Globus pallidus (tissue), 1 donor: ENCODE measurements at places on chromosomes 7 and 10.

DNA sequence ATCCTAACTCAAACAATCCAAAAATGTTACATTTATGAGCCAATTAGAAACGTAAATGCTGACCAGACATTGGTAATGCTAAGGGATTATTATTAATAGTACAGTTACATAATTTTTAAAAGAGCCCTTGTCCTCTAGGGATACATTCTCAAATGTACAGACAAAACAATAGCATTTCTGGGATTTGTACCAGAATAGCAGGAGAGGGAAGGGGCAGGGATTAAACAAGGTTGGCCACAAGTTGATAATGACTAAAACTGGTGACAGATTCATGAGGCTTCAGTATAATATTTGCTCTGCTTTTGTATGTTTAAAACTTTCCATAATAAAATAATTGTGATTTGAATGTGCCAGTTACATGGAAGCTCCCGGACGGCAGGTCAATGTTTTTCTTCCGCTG lies 27.0 kb downstream of the HSPA12A start:
- no peak for DNase-seq

GRCh38 chr7:123343611-123344010 lies 143.8 kb upstream of the SLC13A1 start:
- DNase-seq: no peak

- no peak for DNase-seq
These were observed 67.4 kb downstream of the ERCC6 start for GRCh38 chr10:49471532-49471931.

DNA sequence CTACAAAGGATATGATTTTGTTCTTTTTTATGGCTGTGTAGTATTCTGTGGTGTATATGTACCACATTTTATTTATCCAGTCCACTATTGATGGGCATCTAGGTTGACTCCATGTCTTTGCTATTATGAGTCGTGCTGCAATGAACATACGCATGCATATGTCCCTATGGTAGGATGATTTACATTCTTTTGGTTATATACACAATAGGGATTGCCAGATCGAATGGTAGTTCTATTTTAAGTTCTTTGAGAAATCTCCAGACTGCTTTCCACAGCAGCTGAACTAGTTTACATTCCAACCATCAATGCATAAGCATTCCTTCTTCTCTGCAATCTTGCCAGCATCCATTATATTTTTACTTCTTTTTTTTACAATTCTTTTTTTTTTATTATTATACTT lies 35.6 kb upstream of the FAM13C start:
- no peak for DNase-seq

GRCh38 chr10:30737931-30738391 lies 108.4 kb upstream of the LYZL2 start:
- no peak for DNase-seq

DNA sequence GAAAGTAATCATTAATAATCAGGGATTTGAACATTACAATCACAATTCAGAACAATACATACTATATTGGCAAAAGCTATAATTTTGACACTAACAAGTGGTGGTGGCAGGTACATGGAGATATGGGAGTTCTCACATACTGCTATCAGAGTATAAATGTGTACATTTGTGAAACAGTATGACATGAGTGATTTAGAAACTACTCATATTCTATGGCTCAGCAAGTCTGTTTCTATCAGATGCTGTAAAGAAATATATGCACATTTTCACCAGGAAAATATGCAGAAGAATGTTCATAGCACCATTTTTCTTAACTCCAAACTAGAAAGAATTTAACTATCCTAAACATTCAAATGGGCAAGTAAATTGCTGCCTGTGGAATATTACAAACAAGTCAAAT lies 620.0 kb downstream of the SH2D4B start:
- no peak for DNase-seq

DNA sequence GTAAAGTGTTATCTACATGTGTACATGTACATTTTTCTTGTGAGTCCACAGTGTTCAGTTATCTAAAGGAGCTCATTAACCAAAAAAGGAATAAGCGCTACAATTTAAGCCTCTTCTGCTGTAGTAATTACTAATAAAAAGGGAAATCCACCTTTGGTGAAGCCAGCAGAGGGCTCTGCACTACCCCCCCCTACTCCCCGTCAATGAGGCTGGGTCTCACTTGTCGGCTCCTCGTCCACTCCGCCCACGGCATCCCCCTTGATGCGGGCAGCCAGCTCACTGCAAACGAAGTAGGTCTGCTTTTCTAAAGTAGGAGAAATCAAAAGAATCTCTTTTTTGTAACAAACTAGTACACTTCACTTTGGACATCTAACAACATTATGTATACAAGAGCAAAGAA lies 4.7 kb upstream of the WASHC2A start:
- no peak for DNase-seq
